Spinal cord (tissue), 10 donors: ENCODE measurements at places on chromosomes 7 and 10.

DNA sequence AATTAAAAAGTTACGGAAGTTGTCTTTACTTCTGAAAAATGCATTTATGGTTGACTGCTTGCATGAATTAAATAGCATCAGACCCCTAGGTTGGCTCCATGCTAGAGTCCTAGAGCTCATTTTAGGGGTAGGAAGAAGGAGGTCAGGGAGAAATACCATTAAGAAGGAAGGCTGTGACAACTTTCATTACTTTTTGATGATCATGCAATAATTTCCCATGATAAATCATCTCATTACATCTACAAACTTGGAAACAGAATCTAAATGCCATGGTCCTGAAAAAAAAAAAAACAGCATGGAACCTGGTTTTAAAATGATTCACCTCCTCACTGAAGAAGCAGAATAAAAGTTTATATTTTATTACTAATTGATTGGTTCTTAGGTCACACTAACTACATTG, 20.3 kb upstream of the PLXNA4 start:
- DNase-seq, result no peak

DNA sequence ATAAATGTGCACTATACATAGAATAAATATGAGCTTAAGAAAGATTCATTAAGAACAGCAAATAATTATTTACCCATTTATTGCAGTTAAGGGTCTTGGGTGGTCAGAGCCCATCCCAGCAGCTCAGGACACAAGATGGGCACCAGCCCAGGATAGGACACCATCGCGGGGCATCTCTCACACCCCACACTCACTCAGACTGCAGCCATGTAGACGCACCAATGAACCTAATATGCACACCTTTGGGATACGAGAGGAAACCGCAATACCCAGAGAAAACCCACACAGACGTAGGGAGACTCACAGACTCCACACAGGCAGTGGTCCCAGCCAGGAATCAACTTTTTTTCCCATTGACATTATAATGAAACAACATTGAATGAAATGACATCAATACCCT, 36.0 kb downstream of the CARD11 start:
- no peak for DNase-seq

- DNase-seq, result no peak
Measured at GRCh38 chr7:81990395-81990794, 220.5 kb upstream of the HGF start.

- DNase-seq, result no peak
Measured at GRCh38 chr10:15787426-15787825, 67.7 kb upstream of the ITGA8 start.

GRCh38 chr7:70390251-70390650, 741.7 kb upstream of the GALNT17 start:
- no peak for DNase-seq
